Activated gamma-delta T cell (primary cell): ENCODE measurements at places on chromosomes 3 and 15.

DNA sequence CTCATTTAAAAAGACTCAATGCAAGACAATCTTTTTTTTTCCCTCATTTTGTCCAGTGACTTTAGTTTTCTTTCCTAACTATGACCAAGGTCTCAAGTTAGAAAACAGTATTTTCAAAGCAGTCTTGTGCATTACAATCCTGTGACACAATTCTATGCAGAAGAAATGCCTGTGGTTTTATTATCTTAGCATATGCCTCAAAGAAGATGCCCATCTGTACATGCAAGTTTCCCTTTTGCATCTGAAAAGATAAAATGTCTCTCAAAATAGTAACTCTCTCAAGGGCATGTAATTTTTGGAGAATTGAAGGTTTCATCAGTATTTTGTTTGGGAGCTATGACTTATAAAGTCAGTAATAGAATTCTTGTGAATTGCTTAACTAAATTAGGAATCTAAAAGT is 292.0 kb upstream of the SUCLG2 start:
- no peak for DNase-seq

- DNase-seq = no peak
These were observed 7.1 kb downstream of the COL8A1 start for GRCh38 chr3:99645277-99646106.

DNA sequence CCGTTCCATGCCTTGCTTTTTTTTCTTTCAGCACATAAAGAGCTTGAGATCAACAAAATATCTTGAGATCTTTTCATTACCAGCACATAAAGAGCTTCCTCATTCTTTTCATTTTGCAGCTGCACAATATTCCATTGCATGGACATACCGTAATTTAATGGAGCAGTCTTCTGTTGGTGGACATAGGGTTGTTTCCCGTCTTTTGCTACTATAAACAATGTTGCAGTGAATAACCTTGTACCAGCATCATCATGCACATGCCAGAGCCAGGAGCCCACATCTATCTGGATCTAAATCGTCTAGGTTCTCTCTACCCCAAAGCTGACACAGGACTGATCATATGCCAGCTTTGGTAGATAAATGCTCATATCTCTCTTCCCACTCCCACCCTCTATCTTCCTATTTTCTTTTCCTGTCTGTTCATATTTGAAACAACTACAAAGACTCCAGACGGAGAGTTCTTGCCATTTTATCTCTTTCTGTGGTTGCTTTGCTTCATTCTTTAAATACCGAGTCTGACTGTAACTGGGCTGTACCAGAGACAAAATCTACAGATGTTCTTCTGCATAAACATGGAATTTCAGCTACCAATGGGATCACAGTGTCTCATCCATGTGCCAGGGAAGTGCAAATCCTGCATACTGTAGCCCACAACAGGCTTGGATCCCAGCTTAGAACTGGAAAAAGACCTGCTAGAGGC is 47.1 kb upstream of the AKAP13 start:
- no peak for DNase-seq

GRCh38 chr15:57948351-57949289 is 116.9 kb downstream of the ALDH1A2 start:
- DNase-seq = no peak

DNA sequence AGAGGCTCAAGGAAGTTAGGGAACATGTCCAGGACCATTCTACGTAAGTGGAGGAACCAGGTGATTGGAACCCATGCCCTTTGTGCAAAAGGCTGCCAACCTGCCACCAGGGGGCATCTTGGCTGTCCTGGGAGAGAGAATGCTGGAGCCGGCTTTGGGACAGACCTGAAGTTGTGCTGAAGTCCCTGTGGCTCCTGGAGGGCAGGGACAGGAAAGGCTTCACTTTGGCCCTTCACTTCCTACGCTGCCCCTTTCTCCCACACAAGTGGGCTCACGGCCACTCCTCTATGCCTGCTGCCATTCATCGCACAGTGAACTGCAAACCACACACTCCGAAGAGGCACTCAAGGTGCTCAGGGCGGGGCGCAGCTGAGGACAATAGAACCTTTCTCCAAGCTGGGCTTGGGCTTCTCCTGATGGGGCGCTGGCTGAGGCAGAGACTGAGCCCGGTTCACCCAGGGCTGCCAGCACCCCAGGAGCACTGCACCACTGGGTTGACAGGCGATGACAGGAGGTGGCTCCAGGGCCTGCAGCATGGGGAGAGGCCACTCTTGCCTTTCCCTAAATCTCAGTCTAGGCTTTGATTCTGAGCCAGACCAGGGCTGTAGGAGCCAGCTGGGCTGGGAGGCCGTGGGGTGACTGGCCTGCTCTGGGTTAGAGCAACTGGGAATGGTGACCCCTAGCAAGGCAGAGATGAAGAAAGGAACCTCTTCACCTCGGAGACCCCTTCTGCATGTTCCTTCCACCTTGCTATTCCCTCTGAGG is 8.4 kb downstream of the SHF start:
- no peak for DNase-seq

- DNase-seq = no peak
These were observed 155.8 kb upstream of the LRIG1 start for GRCh38 chr3:66656609-66657008.

DNA sequence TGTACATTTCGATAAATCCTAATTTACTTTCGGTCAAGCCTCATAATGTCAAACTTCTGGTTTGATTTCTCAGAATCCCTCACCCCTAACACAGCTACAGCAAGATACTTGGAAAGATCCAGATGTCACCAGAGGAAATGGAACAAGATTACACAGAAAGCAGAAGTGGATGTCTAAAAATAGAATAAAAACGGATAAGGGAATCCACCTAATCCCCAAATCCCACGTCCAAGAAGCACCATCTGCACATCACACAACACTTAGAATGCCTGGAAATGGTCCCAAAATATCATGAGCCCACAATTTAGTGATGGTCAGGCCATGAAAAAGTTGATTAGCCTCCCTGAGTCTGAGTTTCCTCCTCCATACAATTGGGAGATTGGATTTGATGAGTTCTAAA is 61.7 kb downstream of the AGTR1 start:
- no peak for DNase-seq

GRCh38 chr3:18411541-18411940 is 13.6 kb downstream of the SATB1 start:
- no peak for DNase-seq

GRCh38 chr15:88681610-88682221 is 42.9 kb downstream of the ISG20 start:
- DNase-seq = no peak

DNA sequence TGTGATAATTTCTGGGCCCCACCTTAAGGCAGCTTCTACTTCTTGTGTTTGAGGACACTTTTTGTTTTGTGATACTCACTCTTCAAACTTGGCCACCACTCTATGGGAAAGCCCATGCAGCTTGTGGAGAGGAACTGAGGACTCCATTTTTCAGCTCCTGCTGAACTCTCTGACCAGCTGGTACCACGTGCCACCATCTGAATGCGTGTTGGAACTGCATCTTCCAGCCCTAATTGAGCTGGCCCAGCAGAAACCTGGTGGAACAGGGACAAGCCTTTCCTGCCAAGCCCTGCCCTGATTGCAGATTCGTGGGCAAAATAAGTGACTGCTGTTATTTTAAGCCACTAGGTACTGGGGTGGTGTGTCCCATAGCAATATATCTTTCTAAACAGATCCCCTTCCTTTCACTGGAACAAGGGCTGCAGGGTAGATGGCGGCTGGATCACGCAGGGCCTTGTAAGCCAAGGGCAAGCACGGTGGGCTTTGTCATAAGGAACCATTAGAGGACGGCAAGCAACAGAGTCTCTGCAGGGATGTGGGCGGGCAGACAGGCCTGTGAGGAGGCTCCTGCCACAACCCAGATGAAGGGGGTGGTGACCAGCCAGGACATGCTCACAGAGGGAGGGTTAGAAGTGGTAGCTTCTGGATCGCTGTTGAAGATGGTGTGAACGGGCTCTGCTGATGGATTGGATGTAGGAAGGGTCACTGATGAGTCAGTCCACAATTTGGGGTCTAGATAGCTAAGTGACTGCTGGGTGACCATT is 9.5 kb downstream of the H1-8 start:
- no peak for DNase-seq

DNA sequence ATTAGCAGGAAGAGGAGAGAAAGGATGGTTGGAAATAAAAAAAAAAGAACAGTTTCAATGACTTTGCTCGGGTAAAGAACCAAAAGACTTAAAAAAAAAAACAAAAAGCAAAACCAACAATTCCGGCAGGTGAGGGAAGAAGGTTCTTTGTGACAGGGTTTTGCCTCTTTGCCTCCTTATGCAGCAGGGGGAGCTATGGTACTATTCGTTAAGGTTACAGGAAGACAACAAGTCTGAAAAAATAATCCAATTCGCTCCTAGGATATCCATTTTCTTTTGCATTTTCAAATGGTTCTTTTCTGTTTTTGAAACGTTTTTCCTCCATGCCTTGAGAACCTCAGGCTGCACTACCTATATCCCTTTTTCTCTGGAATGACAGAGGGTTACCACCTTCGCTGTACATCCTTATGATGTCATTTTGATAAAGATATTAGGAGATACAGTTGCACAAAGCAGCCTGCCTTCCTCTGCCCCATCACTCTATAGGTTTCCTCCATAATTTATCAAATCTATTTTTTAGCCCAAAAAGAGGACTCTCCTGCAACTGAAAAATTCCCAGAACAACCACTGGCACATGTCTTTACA is 55.0 kb downstream of the CFAP20DC start:
- no peak for DNase-seq

- DNase-seq = no peak
These were observed at the start of gene SERINC4 for GRCh38 chr15:43799945-43800285. TSS of gene SERINC4 (minus strand) at chr15:43800220. CDS start at chr15:43799986, 234 bp downstream.

GRCh38 chr3:16522834-16523233 is 9.3 kb upstream of the RFTN1 start:
- no peak for DNase-seq
